Stimulated activated CD4-positive, alpha-beta T cell treated with anti-CD3 and anti-CD28 coated beads, Interleukin-1b, Interleukin-23, amount 100 ng/mL, for 24 hours (primary cell): ENCODE measurements at places on chromosomes 2 and 18.

GRCh38 chr2:10192392-10193015 is 70.0 kb downstream of the RRM2 start:
- DNase-seq, result no peak

GRCh38 chr18:22827216-22827615 is 105.9 kb upstream of the RBBP8 start:
- no peak for DNase-seq

GRCh38 chr18:79553154-79553553 is 126.4 kb upstream of the CTDP1 start:
- no peak for DNase-seq

DNA sequence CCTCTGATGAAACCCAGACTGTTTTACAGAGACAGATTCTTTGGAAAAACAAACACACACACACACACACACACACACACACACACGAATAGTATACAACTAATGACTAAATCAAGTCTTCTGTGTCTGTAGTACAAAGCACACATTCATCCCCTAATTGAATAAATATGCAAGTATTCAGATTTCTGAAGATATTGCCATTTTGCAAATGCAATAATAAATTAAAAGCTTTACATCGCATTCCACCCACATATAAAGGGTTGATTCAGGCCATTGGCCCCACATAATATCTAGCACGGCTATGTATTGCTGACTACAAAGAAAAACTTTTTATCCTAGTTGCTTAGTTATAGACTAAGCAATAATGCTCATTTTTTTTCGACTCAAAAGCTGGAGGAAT is 86.2 kb downstream of the PAX3 start:
- DNase-seq, result no peak

- DNase-seq, result no peak
Measured at GRCh38 chr18:8167026-8167425, 442.2 kb upstream of the RAB12 start.

DNA sequence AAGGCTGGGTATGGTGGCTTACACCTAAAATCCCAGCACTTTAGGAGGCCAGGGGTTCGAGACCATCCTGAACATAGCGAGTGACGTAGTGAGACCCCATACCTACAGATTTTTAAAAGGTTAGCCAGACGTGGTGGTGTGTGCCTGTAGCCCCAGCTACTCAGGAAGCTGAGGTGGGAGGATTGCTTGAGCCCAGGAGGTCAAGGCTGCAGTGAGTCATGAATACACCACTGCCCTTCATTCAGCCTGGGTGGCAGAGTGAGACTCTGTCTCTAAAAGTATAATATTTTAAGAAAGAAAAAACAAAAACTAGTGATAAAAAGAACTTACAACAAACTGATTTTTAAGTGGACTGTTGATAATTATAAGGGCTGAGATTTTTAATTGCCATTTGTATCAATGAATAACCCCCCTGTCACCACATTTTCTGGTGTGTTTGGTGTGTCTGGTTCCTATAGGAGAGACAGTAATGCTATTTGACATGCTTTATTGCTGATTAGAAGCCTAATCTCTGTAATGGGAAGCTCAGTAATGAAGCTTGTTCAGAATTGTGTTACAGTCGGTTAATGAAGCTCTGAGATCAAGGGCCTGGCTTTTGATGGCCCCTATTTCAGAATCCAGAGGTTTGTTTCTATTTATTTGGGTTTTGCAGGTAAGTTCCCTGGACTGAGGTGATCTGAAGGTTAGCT is 147.0 kb downstream of the NEDD4L start:
- DNase-seq, result no peak

- no peak for DNase-seq
Measured at GRCh38 chr2:20998972-20999905, 44.6 kb downstream of the APOB start.

DNA sequence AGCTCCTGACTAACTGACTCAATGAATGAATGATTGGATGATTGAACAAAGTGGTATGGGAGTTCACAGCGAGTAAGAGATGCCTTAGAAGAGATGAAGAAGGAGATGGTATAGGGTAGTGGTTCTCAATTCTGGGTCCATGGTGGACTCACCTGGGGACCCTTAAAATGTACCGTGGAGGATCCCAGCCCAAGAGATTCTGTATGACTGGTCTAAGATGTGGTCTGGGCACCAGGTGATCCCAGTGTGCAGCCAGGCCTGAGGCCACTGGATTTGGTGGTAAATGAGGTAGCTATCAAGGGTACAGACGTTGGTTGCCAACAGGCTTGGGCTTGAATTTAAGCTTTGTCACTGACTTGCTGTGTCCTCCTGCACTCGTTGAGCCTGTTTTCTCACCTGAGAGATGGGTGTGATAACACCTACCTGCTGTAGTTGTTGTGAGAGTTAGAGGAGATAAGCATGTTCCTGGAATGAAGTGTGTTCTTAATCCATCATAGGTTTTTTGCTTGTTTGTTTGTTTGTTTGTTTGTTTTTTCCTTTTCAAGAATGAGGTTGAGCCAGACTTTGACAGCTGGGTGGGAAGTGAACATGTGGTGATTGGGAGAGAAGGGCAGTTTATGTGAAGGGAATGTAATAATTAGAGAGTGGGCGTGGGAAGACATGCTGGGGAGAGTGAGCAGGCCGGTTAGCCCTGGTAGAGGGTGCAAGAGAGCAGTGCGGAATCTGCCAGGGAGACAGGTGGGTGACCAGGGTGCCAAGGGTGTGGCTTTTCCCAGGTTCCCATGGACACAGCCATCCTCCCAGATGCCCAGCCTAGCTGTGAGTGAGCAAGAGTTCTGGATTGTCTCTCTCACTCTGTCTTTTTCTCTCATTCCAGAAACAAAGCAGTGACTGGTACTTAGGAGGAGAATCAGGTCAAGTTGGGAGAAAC is 31.4 kb upstream of the IL1B start:
- DNase-seq, result no peak

DNA sequence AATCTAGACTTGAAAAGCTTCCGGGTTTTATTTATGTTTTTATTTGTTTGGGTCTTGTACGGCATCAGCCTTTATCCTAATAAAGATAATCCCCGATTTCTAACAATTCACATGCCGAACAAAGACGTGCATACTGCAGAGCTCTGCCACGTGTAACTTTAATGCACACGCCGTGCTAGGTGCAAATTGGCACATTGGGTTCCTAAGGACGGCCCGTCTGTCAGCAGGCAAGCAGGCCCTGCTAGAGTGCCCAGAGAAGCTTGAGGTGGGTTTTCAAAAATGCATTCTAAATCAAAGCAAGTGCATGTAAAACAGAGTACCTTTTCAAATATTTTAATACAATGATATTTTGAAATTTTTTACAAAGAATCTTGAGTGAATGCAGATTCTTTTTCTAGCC is 806.4 kb upstream of the POU3F3 start:
- DNase-seq, result no peak

DNA sequence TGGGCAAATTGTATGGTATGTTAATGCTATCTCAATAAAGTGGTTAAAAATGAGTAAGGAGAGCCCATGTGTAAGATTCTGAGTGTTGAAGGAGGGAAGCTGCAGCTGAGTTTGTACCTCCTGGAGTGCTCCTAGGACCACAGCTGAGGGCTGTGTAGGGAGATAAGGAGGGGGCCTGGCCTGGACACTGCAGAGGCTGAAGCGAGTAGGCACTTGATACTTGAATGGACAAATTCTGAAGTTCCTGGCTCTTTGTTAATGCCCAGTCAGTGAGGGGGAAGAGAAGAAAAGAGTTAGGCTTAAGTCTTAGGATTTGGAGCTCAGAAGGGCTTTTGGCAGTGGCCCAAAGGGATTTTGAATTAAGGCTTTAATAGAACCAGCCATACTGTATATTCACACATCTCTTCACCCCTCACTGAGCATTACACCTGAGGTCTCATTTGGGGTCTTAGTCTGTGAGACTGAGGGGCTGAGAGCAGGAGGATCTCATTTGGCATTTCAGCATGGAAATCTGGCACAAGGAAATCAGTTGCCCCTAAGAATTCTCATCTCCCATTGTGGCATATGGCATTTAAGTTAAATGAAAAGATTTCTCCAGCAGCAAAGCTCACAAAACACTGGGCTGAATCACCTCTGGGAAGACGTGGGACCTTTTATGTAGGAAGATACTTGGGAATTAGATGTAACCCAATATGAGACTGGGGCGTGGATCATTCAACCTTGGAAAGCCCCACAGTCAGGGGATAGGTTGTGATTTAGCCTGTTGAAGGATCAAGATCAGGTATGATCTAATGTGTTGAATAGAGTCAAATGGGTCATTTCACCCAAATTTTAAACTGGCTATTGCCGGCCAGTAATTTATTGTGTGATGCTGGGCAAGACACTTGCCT is 46.8 kb downstream of the LIPG start:
- no peak for DNase-seq

DNA sequence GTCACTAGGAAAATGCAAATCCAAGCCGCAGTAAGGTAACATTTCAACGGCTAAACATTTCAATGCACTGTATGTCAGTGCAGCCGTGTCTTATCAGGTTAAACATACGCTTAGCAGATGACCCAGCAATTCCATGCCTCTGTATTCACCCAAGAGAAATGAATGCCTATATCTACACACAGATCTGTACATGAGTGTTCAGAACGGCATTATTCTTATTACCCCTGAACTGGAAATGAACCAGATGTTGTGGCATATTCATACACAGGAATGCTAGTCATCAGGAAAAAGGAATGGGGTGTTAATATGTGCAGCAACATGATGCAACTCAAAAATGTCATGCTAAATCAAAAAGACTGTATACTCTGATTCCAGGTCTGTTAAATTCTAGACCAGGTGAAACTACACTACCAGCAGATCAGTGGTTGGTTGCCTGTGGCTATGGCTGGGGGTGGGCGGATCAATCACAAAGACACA is 80.4 kb upstream of the RPL31 start:
- no peak for DNase-seq

GRCh38 chr2:112520234-112520783 is 22.0 kb upstream of the POLR1B start:
- no peak for DNase-seq

GRCh38 chr2:187349326-187349944 is 98.6 kb downstream of the CALCRL start:
- no peak for DNase-seq

- DNase-seq, result no peak
Measured at GRCh38 chr2:67689186-67689585, 292.1 kb downstream of the ETAA1 start.

DNA sequence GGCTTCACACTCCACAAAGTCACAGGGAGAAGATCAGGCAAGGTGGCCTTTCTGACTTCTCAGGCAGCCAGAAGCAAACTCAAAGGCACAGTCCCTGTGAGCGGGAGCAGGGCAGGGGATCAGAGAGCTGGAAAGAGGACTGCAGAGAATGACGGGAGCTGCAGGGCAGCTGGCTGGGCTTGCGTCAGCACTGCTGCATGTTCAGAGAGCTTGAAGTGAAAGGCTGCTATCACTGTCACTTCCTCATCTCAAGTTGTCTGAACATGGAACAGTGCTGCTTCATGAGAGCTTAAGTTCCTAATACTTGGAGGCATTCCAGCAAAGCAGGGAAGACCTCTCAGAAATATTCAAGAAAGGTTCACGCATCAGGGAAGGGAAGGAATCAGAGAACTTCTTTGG is 20.4 kb downstream of the TGFBRAP1 start:
- no peak for DNase-seq

DNA sequence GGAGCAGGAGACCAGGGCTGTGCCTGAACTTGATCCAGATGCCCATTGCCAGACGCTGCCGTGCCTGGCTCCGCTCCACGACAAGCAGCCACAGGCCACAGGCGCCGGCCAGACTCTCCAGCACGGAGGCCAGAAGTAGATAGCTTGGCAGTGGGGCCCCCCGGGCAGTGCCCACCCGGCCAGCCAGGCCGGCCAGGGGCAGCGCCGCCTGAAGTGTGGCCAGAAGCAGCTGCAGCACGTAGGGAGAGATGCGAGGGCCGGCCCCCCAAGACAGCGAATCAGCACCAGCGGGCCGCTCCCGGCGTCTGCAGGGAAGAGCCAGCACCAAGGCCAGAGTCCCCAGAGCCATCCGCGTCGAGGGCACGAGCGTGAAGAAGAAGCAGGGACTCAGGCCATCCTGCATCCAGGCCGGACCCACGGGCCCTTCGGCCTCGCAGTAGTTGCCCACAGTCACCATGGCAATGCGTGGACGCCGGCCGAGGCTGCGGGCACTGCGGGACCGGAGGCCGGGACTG is 484 bp downstream of the ABCB6 start:
- DNase-seq, result no peak

DNA sequence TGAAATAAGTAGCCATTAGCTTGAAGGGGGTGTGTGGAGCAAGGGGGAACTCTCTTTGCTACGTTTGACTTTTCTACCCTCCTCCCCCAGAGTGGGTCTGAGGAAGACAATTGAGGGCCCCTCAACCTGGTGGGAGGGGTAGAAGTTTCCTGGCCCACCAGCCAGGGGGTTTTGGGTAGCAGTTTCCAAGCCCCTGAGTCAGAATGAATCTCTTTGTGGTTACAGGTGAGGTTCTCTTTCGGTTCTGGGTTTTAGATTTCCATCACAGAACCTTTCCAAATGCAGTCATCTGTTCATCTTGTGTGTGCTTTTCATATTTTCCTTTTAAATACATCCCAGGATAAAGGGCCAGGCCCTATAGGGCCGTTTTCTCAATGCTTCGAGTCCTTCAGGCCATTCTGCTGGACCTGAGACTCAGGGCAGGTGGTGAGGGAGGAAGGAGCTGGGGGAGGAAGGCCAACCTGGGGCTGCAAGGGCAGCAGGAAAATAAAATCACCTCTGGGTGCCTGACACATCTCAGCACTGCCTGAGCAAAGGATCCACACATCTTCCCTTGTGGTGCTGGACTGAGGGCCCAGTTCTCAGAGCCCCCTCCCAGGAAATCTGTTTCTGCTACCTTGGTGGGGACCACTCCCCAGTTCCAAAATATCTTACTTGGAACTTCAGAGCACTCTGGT is 4.7 kb downstream of the LBH start:
- no peak for DNase-seq

GRCh38 chr2:127357591-127357990 is 30.2 kb downstream of the MAP3K2 start:
- DNase-seq, result no peak

GRCh38 chr2:170394641-170395387 is 216.9 kb downstream of the MYO3B start:
- no peak for DNase-seq

DNA sequence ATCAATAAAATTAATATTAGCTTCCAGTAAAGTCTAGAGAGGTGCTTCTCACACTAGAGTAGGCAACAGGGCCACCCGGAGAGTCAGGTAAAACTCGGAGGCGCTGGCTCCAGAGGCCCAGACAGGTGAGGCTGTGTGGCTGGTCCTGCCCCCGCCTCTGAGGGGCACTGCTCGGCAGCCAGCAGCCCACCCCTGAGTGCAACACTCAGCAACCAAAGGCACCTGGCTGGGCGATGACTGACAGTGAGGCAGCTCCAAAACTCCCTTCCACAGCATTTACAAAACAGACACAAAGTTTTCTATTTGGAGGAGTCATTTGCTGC is 138.8 kb upstream of the ID2 start:
- peak; percentile 59 for DNase-seq

DNA sequence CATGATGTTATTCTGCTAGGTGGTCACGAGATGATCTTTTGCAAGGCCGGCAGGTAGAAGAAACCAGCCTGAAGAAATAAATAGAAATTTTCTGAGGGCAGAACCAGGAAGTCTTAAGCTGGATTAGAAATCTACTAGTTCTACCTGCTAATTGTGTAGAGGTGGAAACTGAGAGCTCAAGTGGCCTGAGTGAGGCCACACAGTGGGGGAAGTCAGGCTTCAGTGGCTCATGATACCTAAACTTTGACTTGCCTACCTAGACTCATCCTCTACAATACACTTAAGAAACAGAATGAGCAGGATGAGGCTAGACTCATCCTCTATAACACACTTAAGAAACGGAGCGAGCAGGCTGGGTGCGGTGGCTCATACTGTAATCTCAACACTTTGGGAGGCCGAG is 134.9 kb upstream of the NDUFV2 start:
- DNase-seq, result no peak
